Spinal cord (tissue), 10 donors: ENCODE measurements at places on chromosomes 12 and 14. TPM values are rescaled to one million over a fixed set of nuclear protein-coding genes. Genes with fewer than 3 reads are reported as not detected.

The GCH1 gene
- total RNA-seq: 3.6 TPM

The B3GNT4 gene
- 6.0 TPM for total RNA-seq

The CD4 gene
- 15.4 TPM for total RNA-seq

- no peak for DNase-seq
Observed at GRCh38 chr12:69676257-69677012, 22.7 kb downstream of the BEST3 start.

DNA sequence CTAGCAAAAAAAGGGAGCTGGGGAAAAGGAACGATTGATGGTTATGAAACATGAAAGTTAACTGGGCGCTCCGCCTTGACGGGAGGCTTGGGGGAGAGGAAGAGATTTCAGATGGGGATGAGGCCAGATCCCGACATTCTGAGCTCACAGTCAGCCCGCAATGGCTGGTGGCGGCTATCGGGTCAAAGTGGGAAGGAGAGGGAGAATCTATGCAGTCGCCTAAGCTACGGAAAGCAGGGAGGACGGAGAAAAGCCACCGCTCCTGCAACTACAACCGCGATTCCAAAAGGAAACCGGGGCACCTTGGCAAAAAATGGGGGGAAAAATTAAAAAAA, 502 bp downstream of the MPHOSPH9 start:
- DNase-seq: no peak

DNA sequence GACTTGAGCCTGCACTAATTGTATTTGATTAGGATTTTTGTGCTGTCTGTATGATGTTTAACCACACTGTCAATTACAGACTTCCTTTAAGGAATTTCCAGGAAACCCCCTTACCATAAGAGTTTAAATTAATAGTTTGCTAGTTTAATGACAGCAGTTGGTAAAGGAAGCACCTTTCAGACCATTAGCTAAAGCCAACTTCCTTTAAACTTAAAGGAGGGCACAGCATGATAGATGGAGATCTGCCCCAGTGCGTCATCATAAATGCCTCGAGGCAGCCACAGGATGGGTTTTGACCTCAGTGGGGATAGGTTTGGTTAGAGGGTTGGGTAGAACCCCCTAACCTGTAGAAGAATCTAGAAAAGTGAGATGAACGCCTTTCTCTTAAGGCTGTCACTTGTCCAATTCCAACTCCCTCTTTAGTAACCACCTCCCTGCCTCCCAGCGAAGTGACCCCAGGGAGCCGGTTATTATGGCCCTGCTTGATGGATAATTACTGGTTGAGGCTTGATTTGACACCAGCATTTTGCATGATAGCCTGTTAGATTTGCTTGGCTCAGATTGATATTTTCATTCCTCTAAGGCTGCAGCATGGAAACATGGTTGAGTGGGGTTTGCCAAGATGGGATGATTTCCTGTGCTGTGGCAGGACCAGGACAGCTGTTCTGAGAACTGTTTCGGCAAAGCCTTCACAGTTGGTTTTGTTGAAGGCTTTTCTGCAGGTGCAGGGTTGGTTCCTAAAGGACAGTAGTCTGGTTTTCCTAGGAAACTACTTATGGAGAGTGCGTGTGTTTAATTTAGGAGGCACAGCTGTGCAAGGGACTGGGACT, 62.7 kb downstream of the CHST11 start:
- no peak for DNase-seq

- DNase-seq: no peak
Observed at GRCh38 chr12:24979329-24979728, 30.4 kb upstream of the BCAT1 start.
